ENCODE measurements at places on chromosomes 5 and 9.

DNA sequence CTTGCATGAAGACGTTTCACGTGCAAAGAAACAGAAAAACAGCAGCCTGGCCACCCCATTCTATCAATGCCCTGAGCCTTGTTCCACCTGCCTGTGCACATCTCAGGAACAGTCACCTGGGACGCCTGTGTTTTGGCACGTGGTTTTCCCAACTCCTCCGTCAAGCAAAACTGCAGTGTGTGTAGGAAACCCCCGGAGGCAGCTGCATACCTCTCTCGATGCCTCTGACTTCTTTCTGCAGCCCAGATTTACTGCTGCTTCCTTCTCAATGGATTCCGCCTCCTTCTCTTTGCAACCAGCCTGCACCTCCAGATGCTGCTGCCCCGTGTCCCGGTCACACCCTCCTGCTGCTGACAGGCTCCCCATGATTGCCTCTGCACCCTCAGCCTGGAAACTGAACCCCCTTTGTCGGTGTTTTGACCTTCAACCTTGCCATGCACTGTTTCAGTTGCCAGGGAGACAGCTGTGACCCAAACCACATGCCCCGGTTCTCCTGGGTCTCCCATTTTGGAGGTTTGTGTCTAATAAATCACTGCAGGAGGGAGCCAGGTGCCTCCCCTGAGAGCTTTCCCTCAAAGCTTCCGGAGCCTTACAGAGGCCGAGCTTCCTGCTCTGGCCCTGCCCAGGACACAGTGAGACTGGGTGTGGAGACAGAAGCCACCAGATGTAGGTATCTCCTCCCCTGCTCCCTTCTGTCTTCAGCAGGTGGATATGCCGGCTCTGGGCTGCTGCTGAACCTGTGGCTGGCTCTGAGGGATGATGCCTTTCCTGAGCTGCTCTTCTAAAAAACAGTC lies 395.5 kb upstream of the IRX1 start:
- no peak for DNase-seq

DNA sequence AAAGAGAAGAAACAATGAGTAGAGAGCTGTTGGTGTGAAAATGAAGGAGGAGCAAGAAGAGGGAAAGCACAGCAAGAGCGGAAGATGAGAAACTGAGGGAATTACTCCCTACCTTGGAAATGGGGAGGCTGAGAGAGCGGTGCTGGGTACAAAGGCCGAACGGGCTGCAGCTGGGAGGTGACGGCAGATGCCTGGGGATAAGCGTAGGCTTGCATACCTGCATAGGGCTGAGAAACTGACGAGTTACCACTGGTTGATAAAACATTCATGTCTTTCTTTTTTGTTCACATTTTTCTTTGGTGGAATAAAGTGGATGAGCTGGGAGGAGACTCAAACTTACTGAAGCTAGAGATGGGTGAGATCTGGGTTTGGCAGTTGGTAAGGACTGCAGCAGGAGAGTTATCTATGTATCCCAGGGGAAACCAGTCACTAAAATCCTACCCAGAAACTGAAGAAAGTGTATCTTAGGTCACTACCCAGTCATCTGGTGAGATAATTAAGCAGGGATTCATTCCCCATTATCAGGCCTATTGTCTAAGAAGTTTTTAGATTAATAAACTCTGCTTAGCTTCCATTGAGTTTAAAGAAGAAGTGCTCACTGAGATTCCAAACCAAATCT lies 34.8 kb downstream of the FKBP15 start:
- DNase-seq, result no peak

GRCh38 chr5:14431534-14431933 lies 150.1 kb upstream of the OTULINL start:
- DNase-seq, result no peak

GRCh38 chr9:6212722-6213375 lies 2.8 kb upstream of the IL33 start:
- DNase-seq, result no peak

DNA sequence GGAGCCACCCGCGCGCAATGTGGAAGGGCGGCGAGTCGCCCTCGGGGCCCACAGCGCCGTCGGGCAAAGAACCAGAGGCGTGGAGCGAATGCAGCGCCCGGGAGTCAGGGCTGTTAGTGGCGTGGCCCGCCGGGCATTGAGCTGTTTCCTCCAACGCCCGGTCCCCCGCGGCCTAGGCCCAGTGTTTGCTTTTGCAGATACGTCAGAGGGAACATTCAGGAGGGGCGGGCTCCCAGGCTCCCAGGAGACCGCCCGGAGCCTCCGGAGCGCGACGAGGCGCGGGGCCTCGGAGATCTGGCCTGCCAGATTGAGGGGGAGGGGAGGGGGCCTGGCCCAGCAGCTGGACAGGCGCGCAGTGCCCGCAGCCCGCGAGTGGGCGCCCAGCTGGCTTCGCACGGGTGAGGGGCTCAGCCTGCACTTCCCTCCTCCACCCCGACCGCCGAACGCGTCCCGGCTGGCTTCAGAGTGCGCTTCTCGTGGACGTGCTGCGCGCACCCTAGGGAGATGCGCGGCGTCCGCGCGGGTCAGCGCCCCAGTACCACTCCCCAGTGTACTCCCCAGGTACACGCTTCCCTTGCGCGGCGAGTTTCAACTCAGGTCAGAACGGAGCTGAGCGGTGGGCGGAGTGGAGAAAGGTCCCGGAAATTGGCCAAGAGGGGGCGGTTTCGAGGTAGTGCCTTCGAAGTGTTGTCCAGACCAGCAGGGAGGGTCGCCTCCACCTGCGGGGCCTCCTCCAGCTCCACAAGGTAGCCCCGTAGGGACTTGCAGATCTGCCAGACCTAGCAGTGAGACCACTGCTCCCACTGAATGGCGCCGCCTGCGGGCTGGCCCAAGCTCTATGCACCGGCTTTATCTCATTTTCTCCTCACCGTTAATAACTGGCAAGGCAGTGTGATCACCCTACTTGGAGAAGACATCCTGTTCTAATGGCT lies 130.4 kb downstream of the TMEM174 start:
- DNase-seq, result no peak

DNA sequence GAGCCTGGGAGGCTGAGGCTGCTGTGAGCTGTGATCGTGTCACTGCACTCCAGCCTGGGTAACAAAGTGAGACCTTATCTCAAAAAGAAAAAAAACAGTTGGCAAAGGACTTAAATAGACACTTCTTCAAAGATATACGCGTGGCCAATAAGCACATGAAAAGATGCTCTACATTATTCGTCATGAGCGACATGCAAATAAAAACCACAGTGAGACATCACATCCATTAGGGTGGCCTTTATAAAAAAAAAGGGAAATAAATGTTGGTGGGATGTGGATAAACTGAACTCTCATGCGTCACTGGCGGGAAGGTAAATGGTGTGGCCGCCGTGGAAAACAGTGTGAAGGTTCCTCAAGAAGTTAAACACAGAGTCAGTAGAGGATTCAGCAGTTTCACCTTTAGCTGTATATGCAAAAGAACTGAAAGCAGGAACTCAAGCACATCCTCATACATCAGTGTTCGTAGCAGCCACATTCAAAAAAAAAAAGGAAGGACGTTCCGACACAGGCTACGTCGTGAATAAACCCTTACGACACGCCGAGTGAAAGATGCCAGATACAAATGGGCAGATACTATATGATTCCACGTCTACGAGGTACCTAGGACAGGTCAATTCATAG lies 24.5 kb upstream of the NRARP start:
- no peak for DNase-seq

GRCh38 chr5:156800929-156801328 lies 49.2 kb upstream of the PPP1R2B start:
- no peak for DNase-seq

GRCh38 chr5:116557669-116558271 lies 16.9 kb downstream of the SEMA6A start:
- peak; percentile 13 for DNase-seq

- no peak for DNase-seq
Observed at GRCh38 chr9:14395317-14396082, 81.6 kb upstream of the NFIB start.

DNA sequence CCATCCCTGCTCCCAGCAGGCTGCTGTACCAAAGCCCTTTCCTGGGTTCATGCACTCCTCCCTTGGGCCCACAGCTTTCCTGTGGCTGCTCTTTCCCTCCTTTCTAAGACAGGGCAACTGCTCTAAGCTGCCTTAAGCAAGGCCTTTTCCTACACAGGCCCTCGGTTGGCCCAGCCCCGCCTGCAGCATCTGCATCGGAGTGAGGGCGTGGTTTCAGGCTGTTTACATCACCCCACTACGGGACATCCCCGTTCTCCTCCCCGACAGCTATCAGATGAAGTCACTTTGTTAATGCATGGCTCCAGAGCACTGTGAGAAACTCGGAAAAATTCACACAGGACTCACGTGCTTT lies 3.4 kb downstream of the DPH7 start:
- no peak for DNase-seq

- peak; percentile 28 for DNase-seq
Observed at GRCh38 chr5:93600409-93601070, 17.5 kb downstream of the NR2F1 start.

GRCh38 chr5:62627121-62627520 lies 48.5 kb downstream of the LRRC70 start:
- no peak for DNase-seq

- DNase-seq, result no peak
Observed at GRCh38 chr5:122565331-122565730, 209.5 kb upstream of the SNX2 start.

DNA sequence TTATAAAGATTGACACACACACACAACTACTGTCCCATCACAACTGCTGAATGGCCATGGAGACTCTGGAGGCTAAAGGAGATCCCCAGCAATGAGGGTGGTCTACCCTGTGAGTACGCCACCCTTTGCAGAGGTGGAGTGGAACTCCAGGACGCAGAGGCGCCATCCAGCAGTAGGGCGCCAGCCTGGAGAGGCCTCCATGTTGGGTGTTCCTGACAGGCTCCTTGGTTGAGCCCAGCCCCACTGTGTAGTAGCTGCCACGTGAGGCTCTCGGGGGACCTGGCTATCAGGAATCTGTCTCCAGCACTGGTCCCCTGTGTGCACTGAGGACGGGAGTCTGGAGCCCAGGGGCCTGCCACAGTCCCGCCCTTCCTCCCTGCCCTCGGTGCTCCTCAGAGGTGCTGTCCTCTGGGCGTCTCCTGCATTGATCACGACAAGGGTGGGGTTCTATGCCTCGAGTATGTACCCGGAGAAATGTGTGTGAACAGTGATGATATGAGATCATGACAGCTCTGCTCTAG lies 72.3 kb downstream of the DAP start:
- DNase-seq, result no peak

DNA sequence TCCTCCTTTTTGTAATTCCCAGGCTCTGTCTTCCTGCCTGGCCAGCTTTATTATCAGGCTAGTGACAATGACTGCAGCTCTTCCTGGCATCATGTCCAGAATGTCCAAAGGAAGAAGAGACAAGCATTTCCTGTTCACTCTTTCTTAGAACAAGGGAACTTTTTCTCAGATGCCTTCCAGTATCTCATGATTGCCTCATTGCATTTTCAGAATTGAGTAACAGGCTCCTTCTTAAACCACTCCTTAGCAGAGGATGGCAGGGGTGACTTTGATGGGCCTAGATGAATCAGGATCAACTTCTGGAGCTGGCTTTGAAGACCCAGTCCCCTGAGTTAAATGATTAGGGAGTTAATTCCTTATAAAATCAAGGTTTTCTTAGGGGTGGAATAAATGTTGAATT lies 92.9 kb upstream of the RASGRF2 start:
- DNase-seq, result no peak

GRCh38 chr9:110126499-110126941 lies 81.4 kb downstream of the C9orf152 start:
- no peak for DNase-seq

- DNase-seq, result no peak
Observed at GRCh38 chr5:158494541-158494940, 605.2 kb downstream of the EBF1 start.

DNA sequence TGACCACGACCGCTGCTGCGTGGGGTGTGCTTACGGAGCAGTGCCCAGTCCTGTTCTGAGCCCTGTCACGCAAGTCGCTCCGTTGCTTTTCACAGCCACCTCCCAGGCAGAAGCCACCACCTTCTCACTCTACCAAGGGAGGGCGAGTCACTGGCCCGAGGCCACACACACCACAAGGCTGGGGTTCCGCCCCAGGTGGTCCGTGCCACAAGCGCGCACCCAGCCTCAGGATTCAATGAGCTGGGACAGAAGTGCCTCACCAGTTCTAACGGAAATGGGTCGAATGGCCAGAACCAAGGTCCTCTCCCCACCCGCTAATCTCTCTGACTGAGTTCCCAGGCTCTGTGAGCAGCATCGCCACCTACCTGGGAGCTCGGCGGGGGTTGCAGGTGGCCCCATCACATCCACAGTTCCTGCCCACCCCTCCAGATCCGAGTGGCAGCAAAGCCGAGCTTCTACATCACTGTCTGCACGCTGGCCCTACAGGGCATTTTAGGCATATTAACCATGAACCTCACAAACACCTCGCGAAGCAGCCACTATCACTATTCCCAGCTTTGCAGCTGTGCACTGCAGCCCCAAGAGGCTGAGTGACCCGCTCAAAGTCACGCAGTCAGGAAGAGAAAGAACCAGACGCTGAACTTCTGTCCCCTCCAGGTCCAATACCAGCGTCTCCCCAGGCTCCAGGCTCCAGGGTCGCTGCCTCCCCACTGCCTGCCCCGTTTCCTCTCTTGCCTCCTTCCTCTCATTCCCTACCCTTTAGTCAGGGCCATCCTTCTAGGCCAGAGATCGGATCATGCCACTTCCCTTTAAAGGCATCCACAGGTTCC lies 92.1 kb upstream of the PHYKPL start:
- DNase-seq, result no peak

GRCh38 chr9:16421532-16421931 lies 448.9 kb downstream of the BNC2 start:
- DNase-seq, result no peak

- peak; percentile 13 for DNase-seq
Observed at GRCh38 chr5:142984011-142984410, 213.8 kb downstream of the ARHGAP26 start.

DNA sequence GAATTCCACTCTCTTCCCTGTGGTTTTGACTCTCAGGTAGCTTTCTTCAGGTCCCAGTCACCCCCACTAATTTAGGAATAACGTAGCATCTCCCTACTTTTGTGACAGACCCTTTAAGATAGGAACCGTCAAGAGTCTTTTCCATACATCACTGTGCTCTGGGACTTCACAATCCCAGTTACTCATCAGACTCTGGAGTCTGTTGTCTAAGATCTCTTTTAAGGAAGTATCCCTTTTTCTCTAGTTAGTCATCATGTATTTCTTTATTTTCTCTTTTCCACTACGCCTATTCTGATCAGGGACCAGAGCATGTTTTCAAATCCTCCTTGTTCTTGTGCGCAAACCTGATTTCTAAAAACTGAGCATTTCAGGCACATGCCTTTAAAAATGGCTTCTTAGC lies 143.0 kb downstream of the GOLPH3 start:
- peak; percentile 28 for DNase-seq

GRCh38 chr5:174727794-174728680 lies 3.7 kb downstream of the MSX2 start:
- no peak for DNase-seq

GRCh38 chr5:157459715-157460599 lies at the start of gene NIPAL4:
Gene NIPAL4, plus strand, starts transcription at chr5:157460213. Its CDS starts 108 bp downstream, at chr5:157460321.
- no peak for DNase-seq

DNA sequence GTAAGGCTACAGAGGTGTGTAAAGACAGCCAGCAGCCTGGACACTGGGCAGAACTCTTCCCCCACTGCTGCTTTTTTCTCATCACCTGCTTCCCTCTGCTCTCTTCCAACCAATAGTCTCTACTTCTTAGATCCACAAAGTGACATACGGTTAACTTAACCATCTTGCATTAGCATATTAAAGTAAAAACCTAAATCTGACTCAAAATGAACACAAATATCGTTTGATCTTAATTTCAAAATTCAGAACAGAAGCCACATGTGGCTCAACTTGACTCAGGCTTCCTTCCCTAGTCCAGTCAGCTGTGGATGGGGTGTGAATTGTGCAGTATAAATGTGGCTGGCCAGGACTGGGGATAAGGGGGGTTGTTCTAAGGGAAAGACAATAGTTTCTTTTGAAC lies 114.3 kb downstream of the STARD4 start:
- DNase-seq, result no peak

- DNase-seq, result no peak
Observed at GRCh38 chr5:122745597-122745996, 29.3 kb upstream of the SNX2 start.
